H7 (cell line): ENCODE measurements at places on chromosomes 1 and 21. TPM values are rescaled to one million over a fixed set of nuclear protein-coding genes. Genes with fewer than 3 reads are reported as not detected.

S100A16 gene
- total RNA-seq = 34.5 and 89.0 TPM in 2 replicates

SWT1 gene
- 6.3 and 8.6 TPM in 2 replicates for total RNA-seq

DNA sequence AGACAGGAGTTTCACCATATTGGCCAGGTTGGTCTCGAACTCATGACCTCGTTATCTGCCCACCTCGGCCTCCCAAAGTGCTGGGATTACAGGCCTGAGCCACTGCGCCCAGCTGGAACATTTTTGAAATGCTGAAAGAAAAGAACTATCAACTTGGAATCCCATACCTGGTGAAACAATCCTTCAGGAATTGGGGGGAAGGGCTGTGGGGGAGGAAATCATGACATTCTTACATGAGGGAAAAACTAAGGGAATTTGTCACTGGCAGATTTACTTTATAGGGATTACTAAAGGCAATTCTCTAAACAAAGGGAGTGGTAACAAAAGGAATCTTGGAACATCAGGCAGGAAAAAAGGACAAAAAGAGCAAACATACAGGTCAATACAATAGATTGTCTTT is 25.8 kb downstream of the NDUFS5 start:
- no peak for DNase-seq

DNA sequence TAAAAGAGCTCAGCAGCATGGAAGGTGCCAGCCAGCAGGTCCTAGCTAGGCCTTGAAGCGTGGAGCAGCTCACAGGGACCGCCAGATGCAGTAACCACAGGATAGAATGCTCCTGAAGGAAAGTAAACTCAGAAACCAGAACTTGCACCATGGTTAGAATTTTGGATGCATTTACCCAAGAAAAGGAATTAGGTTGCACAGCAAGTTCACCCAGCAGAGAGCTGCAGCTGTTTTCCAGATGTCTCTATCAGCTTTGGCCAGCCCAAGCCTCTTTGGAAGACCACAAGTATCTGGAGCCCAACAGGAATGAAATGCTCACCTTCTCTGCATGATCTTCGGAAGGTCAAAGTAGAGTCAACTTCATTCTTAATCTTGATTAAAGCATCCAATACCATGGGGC is 21.0 kb upstream of the ATP13A2 start:
- no peak for DNase-seq

- no peak for DNase-seq
Measured at GRCh38 chr1:116411784-116412479, 38.9 kb downstream of the ATP1A1 start.

DNA sequence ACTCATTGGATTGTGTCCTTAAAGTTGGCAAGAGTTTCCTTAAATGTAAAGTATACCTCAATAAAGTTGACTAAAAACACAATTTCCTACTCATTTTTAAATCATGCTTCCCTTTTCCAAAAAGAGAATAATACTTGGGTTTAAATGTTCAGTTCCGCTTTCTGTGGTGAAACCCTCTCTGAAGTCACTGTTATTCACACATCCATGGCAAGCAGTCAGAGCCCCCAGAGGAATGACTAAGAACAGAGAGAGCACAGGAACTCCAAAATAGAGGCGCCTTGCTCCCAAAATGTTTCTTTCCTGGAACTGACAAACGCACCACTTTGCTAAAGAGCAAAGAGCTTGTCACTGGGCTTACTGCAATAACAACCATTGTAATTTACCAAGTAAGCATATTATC is 142.5 kb downstream of the TIAM1 start:
- no peak for DNase-seq

DNA sequence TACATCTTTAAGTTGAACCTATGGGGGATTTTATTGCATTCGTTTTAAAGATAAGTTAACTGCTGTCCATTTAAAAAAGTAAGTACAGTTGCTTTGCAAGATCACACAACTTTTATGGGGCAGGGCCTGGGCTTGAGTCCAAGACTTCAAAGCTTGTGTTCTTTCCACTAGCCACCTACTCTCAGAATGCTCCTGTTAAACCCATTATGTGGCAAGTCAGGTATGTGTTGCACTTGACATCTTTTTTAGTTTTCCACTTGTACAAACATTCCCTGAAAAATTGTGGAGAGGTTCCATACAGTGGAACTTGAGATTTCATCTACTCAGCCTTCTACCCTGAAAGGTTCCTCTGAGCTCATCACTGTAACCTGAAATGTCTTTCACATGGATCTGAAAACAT is 235.5 kb upstream of the SGIP1 start:
- no peak for DNase-seq

GRCh38 chr1:223709598-223709997 is 2.7 kb upstream of the CAPN2 start:
- DNase-seq = no peak

DNA sequence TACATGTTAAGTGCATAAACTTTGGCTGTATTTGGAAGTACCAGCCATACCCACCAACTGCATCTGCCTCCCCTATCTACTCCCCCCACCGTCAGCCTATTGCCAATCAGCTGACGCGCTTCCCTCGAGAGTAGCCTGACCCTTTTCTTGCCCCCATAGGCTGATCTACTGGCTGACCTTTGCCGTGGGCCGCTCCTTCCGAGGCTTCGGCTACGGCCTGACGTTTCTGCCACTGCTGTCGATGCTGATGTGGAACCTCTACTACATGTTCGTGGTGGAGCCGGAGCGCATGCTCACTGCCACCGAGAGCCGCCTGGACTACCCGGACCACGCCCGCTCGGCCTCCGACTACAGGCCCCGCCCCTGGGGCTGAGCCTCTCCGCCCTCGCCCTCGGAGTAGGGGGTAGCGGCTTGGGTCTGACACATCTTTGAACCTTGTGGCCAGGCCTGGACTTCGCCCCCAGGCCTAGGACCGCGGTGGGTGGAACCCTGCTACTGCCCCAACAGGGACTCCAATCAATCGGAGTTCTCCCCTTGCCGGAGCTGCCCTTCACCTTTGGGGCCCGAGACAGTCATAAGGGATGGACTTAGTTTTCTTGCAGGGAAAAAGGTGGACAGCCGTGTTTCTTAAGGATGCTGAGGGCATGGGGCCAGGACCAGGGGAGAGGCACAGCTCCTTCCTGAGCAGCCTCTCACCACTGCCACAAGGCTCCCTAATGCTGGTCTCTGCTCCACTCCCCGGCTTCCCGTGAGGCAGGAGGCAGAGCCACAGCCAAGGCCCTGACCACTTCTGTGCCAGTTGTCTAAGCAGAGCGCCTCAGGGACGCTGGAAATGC is 4.0 kb downstream of the GLMP start:
- peak; percentile 99 for DNase-seq

DNA sequence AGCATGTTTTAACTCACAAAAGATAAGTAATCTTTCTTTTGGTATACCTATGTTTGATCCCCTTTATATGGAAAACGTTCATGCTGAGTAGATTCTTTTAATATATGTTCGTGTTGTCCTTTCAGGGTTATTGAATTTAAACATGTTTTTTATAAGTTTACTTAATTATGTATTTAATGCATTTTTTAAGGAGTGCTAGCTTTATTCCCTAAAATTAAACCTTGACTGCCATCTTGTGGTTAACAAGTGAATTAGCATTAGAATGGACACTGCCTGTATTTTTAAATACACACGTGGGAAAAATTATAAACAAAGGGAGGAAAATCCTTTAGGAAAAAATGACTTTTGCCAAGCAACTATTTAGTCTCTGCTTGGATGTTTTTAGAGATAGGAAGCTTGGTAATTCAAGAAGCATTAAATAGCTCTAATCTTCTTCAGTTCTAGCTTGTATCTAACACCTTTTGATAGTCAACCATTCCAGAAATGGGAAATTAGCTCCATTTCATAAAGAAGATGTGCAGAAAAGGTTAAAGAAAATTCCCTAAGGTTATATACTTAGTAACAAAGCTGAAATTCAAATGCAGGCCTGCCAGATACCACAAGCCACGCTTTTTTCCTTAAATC is 43.0 kb downstream of the UBE2U start:
- no peak for DNase-seq

DNA sequence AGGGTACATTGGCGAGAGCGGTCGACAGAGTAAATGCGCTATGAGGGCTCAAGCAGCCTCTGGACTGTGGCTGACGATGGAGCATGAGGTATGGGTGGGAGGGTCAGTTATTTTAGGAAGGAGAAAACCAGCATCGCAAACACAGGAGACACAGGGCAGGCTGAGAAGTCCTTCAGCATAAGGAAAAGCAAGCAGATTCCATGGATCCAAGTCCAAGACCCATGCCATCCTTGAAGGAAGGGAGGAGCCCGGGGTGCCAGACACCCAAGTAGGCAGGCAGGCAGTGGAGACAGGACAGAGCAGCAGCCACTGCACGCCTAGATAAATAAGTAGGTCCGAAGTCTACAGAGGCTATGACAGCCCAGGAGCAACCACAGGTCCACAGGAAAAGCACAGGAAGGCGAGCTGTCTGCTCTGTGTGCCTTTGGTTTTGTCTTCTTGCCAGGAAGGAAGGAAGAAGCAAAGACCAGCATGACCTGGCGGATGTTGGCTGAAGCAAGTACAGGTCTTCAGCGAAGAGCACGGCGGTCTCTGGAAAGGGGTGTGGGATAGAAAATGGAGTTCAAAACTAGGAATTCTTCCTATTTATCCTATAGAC is 76.4 kb upstream of the SLC45A1 start:
- DNase-seq = no peak

DNA sequence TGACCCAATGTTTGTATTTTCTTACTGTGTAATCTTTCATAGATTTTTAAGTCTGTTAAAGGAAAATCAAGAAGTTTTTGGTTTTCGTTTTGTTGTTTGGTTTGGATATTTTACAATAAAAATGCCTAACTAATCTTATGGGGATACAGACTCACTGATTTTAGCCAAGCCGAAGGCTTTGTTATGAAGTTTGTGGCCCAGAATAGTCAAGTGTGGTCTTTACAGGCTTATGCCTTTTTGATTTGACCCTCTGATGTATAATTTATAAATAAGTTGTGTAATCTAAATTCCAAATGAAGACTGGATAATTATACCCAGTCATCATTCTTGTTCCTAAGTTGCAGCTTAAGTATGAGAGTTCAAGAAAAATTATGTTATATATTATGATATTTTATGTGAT is 739.3 kb downstream of the ADGRL2 start:
- DNase-seq = no peak

ACOT7 gene
- total RNA-seq = 68.9 and 76.3 TPM in 2 replicates

DNA sequence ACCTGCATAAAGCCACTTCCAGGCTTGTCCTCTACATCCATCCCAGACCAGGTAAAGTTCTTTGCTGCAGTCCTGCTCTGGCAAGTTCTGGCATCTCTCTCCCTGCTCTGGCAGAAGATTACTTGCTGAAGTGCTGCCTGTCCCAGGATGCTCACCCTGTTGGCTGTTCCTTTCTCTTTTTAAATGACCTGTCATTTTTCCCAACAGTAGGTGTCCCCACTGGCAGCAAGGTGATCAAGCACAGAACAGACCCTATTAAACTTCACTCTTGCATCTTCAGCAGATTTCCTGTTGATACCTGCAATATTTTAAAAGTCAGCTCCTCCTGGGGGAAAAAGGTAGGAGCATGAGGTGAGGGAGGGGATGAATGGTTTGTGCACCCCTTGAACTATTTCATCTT is 332.6 kb downstream of the PBX1 start:
- DNase-seq = peak; percentile 32

DEPDC1 gene
- 66.5 and 97.1 TPM in 2 replicates for total RNA-seq

OR2T2 gene
- not detected in 2 replicates for total RNA-seq

GBP7 gene
- total RNA-seq = not detected in 2 replicates

DNA sequence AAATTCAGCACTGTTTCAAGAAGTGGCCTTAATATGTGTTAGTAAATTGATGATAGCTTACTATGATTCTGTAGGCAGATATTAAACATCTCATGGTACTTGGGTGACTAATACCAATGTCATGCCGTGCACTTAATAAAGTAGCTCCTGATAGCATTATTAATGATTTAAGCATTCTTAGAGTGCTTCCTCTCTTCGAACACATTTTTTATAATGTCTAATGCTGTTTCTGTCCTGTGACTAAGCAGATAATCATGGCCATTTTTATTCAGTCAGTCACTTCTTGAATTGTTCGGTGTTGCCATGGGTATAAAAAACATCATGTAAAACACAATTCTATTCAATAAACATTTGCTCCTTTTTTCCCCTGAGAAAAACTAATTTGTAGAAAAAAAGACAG is 804.6 kb upstream of the ADGRL4 start:
- no peak for DNase-seq

DNA sequence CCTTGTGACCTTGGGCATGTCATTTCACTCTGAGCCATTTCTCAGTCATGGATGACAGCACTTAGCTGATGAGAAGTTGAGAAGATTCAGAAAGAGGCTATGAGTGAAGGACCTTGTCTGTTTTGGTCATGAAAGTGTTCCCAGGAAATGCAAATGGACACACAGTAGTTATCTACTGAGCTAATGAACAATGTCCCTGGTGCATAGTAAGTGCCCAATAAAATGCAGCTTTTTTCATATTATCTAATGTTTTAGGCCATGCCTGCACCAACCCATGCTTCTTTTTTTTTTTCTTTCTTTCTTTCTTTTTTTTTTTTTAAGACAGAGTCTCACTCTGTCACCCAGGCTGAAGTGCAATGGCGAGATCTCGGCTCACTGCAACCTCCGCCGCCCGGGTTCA is 44.4 kb upstream of the EPB41 start:
- no peak for DNase-seq

GRCh38 chr1:3003039-3003940 is 18.0 kb upstream of the ACTRT2 start:
- no peak for DNase-seq

SLC9C2 gene
- total RNA-seq = not detected in 2 replicates

PTPN7 gene
- 0.24 and 0.55 TPM in 2 replicates for total RNA-seq

DNA sequence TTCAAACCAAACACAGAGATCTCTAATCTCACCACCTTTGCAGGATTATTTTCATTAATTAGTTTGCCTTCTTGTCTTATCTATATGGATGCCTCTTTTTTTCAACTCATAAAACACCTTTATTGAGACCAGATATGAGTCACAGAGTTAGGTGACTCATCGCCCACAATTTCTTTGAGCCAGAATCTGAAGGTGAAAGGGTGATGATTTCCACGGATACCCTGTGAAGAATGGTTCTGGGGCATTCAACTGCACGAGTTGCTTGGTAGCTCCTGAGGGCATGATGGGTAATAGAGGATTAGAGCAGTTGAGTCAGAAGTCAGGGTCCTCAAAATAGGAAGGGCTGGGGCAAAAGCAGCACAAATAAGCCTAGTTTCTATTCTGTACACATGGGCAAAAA is 128.2 kb downstream of the TBX19 start:
- no peak for DNase-seq

GRCh38 chr1:146049436-146049835 is 27.9 kb upstream of the HJV start:
- DNase-seq = no peak

DNA sequence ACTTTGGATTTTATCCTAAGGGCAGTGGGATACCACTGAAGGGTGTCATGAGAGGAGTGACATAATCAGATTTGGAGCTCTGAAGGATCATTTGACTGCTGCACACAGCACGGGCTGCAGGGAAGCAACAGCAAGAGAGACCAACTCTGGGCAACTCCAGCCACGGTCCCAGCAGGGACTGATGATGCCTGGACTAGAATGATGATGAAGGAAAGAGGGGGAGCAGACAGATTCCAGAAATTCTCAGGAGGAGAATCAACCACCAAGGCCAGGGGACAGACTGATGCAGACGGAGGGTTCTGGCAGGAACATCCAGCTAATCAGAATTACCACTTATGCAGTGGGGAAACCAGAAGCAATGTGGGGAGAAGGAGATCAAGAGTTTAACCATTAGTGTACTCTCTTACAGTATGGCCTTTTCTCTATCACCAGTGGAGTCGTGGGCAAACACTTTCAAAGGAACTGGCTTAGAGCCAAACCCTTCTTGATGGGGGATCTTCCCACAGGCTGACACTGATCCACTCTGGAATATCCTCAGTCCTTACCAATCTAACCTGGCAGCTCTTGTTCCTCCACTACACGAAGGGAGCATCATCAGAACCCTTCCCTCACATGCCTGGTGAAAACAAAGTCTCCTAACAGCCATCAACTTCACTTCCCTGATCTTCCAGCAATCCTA is 3.3 kb downstream of the URB1 start:
- DNase-seq = no peak
